Nasal cavity respiratory epithelium epithelial cell of viscerocranial mucosa (primary cell): ENCODE measurements at places on chromosomes 3 and 15. TPM values are rescaled to one million over a fixed set of nuclear protein-coding genes. Genes with fewer than 3 reads are reported as not detected.

DAZL gene
- not detected in 2 replicates for total RNA-seq

PTX3 gene
- 1.7 and 7.5 TPM in 2 replicates for total RNA-seq

GOLGA8M gene
- total RNA-seq: not detected in 2 replicates

ACTR8 gene
- total RNA-seq: 21.7 and 21.9 TPM in 2 replicates

SCG5 gene
- total RNA-seq: 2.1 and 3.1 TPM in 2 replicates

ST3GAL6 gene
- total RNA-seq: 1.4 and 4.3 TPM in 2 replicates

C15orf62 gene
- 1.1 and 1.7 TPM in 2 replicates for total RNA-seq

MESP2 gene
- total RNA-seq: 0.21 and 0.34 TPM in 2 replicates

FLNB gene
- 557 and 1,029 TPM in 2 replicates for total RNA-seq

ALDH1A3 gene
- total RNA-seq: 277 and 355 TPM in 2 replicates

SNX22 gene
- under 0.01 and 0.07 TPM in 2 replicates for total RNA-seq

LRRK1 gene
- 4.8 and 14.3 TPM in 2 replicates for total RNA-seq

CCR8 gene
- not detected in 2 replicates for total RNA-seq

ECE2 gene
- not detected in 2 replicates for total RNA-seq

TRH gene
- not detected in 2 replicates for total RNA-seq

CCR9 gene
- total RNA-seq: not detected in 2 replicates

P2RY13 gene
- not detected in 2 replicates for total RNA-seq
